ENCODE measurements at places on chromosomes 13 and 19.

DNA sequence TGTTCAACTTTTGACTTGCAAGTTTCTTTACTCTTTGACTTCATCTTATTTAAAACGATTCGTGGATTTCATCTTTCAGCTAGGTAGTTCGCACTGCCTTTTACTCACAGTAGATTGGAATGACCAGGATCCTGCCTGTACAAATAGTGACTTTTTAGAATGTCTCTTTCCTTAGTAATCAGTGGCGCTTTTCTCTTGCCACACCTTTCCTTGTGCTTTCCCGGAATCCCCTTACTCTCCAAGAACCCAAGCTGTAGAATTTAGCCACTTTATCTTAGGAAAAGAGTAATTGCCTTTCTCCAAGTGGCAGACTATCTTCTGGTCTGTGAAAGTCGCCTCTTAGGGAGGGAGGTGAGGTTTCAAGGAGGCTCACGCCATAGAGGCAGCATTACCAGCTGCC, 123.4 kb downstream of the LMO7 start:
- no peak for DNase-seq

DNA sequence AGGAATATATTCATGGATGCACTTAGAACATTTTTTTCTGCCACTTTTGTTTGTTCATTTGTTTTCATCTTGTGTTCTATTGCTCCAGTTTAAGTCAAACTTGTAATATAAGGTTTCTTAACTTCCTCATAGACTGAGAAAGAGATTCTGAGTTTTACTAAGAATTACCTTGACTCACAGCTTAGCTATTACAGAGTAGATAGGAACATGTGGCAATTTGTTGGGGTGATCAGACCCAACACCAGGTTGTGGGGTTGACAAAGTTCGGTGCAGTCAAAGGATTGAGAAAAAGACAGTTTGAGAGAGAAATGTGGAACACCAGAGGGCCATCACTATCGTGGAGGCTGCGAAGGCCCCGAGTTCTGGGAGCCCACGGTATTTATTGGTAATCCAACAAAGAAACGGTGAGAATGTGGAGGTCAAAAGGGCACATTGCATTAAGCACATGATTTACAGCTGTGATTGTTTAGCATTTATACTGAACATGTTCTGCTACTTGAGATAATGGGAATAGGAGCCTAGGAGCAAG, 2526.0 kb downstream of the PCDH9 start:
- DNase-seq = no peak

DNA sequence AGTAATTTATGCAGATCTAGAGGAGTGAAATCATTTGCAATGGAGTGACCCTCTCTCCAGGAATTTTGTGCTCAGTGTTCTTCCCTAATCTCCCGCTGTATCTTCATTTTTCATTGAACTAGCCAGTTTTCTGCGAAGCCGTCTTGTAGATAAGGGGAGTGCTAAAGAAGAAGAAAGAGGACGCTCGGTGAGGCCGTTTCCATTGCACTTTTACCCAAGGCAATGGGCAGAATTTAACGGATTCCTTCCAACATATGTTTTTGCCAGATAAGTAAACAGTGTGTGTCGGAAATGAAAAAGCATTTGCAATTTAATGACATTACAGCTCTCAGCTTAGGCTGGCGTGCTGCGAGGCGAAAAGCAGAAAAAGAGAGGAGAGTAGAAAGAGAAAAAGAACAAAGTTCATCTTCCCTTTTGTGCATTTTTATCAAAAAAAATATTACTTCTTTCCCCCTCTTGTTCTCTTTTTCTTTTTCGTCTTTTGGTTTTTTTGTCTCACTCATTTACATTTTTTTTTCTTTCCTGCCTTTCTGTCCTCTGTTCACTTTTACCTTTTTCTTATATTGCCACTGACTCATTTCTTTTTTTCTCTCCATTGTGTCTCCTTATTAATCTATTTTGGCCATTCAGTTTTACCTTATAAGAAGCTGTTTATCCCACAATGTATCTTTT, 49.9 kb downstream of the SOX21 start:
- no peak for DNase-seq

DNA sequence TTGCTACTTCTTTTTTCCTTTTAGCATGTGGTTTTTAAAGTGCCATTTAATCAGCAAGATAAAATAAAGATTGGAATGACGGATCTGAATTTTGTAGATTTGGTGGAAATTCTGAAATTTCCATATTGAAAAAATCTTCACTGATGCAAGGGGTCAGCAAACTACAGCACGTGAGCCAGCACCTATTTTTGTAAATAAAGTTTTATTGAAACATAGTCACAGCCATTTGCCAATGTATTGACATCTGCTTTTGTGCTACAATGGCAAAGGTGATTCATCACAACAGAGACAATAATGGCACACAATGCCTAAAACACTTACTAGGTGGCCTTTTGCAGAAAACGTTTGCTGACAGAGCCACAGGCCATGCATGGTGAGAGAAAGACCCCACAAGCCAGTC, 226.4 kb downstream of the ABCC4 start:
- DNase-seq = no peak

DNA sequence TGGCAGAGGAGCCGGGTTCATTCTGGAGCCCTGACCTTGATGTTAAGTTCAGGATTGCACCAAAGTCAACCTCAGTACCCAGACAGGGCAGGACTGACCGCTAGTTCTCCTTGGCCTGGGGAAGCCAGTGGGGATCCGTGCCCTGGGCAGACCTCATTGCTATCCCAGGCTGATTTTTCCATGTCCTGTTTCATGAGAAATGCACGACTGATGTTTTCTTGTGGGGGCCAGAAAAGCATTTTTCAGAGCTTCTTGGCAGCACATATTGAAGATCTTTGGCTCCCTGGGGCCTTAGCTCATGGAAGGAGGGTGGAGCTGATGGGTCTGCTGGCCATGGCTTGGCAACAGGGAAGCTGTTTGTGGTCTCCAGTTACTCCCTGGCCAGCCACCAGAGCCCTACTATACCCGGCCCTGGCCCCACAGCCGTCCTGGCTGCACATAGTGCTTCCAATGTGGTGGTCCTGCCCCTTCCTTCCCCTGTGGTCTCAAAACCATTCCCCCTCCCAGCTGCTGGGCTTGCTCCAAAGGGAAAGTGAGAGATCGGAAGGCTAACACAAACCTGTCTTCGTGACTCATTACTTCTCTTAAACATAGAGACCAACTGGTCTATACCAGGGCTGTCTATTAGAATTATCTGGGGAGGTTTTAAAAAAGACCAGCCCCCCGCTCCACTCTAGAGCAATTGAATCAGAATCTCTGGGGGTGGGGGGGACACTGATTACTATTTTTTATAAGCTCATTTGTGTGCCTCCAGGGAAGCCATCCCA, 11.2 kb downstream of the IL17D start:
- DNase-seq = no peak

Measured in HCT116 (cell line).